ENCODE measurements at places on chromosomes 2 and 18.

DNA sequence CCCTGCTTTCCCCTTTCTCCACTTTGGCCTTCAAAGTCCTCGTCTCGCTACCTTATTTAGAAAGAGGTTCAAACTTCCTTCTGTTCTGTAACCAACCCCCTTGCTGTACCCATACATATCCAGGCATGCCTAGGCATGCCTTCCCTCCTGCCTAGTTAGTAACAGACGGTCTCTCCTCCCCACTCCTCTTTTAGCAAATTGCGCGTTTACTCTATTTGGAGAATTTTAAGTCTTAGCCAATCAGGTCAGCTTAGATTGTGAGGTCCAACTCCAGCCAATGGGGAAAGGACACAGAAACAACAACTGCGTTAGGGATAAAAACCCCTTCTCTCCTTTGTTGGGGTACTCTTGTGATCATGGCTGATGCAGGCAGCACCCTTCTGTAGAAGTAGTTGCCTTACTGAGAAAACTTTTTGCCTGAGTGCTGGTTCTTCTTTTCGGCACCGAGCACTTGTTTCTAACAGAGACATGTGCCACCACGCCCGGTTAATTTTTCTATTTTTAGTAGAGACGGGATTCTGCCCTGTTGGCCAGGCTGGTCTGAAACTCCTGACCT, 85.9 kb upstream of the FOXI3 start:
- no peak for DNase-seq

GRCh38 chr18:47635416-47635815, 295.0 kb downstream of the SMAD2 start:
- no peak for DNase-seq

- DNase-seq = no peak
Observed at GRCh38 chr2:34004936-34005335, 405.8 kb upstream of the FAM98A start.

DNA sequence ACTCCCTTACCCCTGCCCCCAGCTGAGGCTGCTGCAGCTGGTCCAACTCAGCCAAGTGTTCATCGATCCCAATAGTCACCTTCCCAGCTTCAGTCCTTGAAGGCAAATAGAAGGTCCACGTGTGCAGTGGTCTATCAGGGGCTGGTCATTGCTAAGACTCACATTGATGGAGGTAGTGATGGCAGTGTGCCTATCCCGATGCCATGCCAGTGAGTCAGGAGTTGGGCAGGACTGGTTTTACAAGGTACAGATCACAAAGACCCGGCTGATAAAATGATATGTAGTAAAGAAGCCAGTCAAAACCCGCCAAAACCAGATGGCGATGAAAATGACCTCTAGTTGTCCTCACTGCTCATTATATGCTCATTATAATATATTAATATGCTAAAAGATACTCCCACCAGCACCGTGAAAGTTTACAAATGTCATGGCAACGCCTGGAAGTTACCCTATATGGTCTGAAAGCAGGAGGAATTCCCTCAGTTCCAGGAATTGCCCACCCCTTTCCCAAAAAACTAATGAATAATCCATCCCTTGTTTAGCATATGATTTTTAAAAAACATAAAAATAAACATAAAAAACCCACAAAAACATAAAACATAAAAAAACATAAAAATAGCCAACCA, 2.9 kb upstream of the C2orf80 start:
- DNase-seq = no peak

- no peak for DNase-seq
Observed at GRCh38 chr2:234061624-234062257, 11.2 kb downstream of the SPP2 start.

DNA sequence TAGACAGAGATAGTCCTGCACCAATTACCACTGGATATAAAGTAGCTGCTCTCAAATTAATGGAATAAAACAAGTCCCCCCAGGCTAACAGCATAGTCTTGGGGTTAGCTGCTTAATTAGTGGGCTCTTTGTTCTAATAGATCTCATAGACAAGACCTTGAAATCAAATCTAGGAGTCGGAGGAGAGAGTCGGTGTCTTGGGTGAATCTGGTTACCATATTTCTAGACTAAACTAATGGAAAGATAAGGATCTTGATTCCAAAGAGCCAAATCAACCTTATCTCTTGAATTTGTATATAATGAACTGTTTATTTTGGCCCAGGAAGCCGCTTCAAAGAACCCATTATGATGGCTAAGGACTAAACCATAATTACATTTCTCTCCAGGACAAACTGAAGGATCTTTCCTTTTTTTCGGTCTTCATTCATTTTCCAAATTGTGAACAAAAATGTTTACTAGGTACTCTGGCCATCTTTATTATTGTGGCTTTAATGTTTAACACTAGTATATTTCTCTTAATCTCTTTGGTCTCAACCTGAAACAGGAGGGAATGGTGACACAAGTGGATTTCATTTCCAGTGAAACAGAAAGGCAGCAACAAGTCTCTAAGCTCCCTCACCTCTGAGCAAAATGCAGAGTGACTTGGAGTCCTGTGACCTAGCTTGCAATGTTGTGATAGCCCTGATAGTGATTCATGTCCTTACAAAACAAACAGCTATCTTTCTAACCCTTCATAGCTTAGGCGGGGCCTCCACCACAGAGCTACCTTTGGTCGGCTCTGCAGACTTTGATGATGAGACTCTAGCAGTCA, 137.9 kb upstream of the PARD3B start:
- DNase-seq = no peak

- DNase-seq = no peak
Observed at GRCh38 chr2:226623587-226624368, 175.8 kb downstream of the IRS1 start.

GRCh38 chr2:200603972-200604371, 18.2 kb downstream of the AOX1 start:
- no peak for DNase-seq

- DNase-seq = no peak
Observed at GRCh38 chr2:23563673-23564614, 179.0 kb downstream of the KLHL29 start.

DNA sequence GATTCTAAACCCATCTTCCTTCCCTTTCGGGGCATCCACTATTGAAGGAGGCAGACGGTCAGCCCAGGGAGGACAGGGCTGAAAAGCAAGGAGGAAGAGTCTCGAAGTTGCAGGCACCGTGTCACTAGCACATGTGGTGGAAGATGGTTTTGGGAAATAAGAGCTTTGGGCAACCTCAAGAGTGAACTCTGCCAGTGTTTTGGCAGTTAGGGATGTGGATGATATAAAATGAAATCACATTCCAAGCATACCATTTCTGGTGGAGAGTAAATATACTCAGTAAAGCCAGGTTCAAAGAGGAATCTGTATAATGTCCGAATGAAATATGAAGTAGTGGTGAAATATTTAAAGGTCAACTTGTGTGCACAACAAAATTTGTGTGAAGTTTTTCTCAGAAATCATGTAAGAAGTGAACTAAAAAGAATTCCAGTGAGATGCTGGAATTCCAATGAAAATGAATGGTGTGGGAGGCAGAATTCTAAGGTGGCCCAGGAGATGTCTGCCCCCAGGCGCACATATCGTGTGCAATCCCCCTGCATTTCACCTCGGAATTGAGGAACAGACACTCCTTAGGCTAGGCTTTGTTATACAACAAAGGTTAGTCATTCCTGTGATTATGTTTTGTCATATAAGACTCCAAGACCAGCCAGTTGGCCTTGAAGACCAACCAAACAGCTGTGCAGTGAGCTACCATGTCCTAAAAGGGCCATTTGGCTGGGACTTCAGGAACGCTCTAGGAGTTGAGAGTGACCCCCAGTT, 147.1 kb downstream of the SH3BP4 start:
- DNase-seq = no peak

- peak; percentile 65 for DNase-seq
Observed at GRCh38 chr18:63994783-63995399, 25.0 kb downstream of the SERPINB8 start.

- DNase-seq = peak; percentile 35
Observed at GRCh38 chr2:197705912-197706838, 1.0 kb downstream of the MARS2 start.

DNA sequence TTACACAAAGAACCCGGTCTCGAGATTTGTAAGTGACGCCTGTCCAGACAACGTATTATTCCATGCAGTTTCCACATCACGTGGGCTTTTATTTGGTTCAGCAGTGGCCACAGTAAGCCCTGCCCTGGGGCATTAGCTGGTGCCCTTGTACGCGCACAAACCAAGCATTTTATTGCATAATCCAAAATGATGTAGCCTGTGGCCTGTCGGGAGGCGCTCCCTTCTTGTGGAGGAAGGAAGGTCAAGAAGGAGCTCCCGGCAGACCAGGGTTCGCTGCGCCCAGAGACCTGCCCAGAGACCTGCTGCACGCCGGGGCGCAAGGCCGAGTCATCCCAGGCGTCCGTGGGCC, 179.6 kb upstream of the ALKAL2 start:
- DNase-seq = no peak

GRCh38 chr2:8624855-8625398, 56.9 kb upstream of the ID2 start:
- no peak for DNase-seq

- no peak for DNase-seq
Observed at GRCh38 chr18:79549638-79550000, 130.0 kb upstream of the CTDP1 start.

DNA sequence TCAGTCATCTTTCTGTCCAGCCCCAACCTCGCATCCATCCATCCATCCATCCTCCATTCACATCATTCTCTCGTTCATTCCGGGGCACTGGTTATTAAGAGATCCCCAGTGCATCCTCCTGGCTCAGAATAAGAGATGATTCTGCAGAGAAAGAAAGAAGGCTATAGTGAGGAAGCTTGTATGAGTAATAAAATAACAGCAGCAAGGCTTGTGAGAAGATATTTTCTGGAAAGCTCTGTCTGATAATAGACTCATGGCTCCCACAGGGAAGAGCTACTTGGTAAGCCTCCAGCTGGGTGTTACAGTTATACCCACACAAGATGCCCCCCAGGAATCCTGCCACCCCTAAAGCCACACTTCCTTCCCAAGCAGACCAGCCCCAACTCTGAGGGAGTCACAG, 143.2 kb downstream of the MTCL1 start:
- DNase-seq = no peak

- DNase-seq = no peak
Observed at GRCh38 chr2:223460209-223460608, 142.0 kb downstream of the SCG2 start.

DNA sequence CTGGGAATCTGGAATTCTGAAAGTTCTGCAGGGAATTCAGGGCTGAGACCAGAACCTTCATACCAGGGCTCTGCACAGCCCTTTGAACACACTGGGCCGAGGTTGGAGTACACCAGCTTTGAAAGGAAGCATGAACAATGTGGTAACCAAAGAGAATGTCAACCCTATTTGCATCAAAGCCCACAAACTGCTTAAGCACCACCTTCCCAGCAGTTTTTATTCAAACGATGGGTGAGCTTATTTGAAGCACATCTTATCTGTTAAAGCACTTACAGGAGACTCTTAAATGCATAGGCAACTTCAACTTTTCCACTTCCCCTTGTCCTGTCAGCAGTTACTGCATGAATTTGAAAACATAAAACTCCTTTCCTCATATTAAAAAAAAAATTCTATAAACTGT, 96.6 kb downstream of the TXNL1 start:
- no peak for DNase-seq

- no peak for DNase-seq
Observed at GRCh38 chr2:75071766-75072165, 113.3 kb downstream of the POLE4 start.

DNA sequence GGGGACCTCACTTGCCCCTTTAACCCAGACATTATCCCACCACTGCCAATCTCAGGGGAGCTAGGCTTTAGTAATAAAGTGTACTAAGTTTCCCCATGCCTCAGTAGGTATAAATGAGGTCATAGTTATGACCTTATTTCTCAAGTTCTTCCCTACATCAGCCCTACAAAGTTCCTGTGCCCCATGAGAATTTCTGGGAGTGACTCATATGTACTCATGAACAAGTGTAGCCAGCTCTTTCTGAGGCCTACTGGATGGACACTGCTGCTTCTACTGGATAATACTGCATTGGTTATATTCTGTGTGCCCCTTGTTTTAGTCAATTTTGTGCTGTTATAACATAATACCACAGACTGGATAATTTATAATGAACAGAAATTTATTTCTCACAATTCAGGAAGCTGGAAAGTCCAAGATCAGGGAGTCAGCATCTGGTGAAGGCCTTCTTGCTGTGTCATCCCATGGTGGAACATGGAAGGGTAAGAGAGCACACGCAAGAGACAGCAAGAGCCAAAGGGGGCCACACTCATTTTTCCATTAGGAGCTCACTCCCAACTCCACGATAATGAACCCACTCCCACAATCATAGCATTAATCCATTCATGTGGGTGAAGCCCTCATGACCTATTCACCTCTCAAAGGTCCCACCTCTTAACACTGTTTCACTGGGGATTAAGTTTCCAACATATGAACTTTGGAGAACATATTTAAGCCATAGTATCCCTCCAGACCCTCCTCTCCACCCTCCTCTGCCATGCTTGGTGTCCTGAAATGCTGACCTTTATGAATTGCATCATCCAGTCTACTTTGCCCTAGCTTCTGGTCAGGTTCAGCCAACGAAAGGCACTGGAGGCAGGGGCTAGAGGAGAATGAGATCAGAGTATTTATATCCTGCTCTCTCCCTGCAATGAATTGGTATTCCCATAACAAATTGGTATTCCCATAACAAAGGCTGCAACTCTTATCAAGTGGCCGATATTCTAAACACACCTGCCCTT, 25.4 kb upstream of the ST3GAL5 start:
- no peak for DNase-seq

DNA sequence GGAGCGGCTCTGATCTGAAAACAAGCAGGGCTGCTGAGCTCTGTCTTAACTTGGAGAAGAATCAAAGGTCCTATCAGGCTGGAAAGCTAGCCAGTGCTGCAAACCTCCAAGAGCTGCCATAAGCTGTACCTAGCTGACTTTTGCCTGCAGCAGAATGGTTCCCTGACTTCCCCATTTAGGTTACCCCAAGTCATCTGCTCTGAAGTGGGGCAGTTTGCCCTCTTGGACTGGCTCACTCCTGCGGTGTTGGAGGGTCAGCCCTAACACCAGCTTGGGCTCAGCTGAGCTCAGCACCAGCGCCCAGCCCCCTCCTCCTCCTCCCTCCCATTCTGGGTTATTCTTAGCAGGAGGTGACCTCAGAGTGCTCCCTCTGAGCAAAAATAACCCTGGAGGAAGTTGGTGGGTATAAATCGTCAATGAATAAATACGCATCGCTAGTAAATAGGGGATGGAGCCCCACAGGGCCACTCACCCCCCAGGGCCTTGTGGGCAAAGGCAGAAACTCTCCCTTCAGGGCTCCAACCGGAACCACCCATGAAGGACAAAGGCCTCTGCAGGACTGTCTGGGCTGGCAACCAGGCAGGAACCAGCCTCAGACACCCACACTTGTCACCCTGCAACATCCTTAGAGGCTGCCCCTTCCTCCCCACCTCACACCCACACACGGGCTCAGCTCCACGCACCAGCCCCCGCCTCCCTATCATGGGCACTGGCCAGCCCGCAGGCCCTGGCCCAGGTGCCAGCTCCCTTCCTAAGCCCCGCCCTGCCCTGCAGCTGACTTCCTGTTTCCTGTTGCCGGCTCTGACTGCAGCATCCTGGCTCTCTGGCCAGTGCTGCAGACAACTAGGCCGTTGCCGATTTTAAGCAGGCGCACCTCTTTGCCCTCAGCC, 46.9 kb downstream of the DNMT3A start:
- peak; percentile 89 for DNase-seq

- no peak for DNase-seq
Observed at GRCh38 chr2:33804155-33804554, 205.1 kb upstream of the FAM98A start.
